ENCODE measurements at places on chromosomes 5 and 9.

- no peak for DNase-seq
Measured at GRCh38 chr5:38808666-38809343, 37.0 kb upstream of the OSMR start.

- no peak for DNase-seq
Measured at GRCh38 chr9:79000230-79001002, 571.3 kb upstream of the TLE4 start.

DNA sequence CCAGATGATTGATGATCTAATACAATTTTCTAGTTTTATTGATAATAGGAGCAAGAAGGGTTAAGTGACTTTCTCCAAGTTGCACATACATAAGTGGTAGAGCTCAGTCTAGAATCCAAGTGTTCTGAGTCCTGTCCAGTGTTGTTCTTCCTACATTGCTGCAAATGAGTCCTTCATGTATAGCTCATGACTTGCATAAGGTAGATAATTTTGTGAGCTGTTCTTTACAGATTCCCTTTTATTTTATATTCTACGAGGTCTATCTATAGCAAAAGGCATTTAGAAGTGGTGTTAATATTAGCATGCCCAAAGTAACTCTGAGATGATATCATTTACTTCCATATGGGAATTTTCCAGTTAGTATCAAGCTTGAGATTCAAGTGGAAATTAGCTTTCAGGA lies 20.0 kb downstream of the MRPS30 start:
- DNase-seq, result no peak

DNA sequence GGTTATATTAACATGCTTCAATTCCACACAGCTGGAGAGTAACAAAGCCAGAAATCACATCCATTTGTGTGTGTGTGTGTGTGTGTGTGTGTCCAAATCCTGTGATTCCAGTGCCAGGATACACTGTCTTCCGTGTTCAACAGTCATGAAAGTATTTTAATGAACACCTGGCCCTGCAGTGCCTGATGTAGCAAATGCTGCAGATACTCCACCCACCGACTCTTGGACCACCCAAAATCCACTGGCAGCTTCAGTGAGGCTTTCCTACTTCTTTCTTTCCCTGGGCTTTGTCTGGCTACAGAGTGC lies 13.1 kb upstream of the INSYN2B start:
- no peak for DNase-seq

- no peak for DNase-seq
Measured at GRCh38 chr5:73311291-73312110, 137.1 kb downstream of the FOXD1 start.

- no peak for DNase-seq
Measured at GRCh38 chr5:26432386-26432785, 606.0 kb downstream of the CDH9 start.

DNA sequence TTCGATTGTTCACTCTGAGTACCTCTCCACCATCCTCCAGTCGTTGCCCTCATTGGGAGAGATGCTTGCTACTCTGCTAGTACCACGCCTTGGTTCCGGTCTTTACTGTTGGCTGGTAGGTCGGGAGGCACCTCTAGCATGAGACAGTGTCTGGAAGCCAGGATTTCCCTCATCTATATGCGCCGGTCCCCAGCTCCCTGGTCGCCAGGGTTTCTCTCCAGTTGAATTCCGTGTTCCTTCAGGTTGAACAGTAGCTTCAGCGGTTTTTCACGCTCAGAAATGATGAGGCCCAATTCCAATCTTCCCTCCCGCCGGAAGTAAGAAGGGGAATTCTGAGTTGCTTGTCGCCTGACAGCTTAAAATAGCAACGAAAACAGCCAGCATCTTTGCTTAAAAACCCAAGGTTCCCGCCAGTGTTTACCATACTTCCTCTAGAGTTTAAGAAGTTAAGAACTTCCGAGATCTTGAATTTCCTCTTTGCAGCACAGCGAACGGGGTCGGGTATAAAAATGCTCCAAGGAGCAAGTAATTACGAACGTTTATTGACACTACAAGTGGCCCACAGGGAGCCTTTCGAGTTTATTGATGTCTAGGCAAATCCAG lies 1.3 kb upstream of the ST8SIA4 start:
- peak; percentile 64 for DNase-seq

DNA sequence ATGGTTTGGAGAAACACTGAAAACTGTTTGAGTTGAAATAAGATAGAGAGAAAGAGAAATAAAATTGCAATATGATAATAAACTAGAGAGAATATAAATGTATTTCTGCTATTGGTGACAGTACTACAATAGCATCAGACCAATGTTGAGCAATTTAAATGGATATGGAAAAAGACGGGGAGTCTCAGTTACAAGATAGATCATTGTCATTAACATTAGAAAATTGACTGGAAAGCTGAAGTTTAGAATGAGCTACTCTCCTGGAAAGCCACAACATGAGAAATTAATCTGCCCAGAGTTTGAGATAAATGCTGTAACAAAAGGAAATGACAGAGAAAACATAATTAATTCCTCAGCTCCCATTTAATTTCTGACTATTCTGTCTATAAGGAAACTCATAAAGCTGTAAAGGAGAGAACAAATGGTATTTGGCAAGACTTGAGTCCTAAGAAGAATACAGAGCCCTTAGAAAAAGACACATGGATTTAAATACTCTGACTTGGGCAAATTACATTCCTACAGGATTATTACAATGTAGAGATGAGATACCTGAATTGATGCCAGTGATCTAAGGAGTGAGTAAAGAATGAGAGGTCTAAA lies 624.5 kb upstream of the CHD1 start:
- DNase-seq, result no peak

DNA sequence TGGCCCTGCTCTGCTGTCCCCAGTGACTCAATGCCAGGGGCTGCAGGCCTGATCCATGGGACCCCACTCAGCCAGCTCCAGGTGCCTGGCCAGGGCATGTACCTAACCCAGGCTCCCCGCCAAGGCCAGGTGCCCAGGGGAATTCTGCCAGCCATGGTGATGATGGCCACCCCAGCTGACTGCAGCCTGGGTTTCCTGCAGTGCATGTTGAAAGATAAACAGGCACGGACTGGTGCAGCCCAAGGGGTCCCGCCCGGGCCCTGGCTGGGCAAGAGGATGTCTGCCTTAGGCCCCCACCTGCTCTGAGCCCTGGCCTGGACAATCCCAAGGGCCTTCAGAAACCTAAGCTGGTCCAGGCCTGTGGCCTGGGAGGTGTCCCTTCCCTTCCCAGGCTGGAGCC lies 1.2 kb downstream of the ABCA2 start:
- no peak for DNase-seq

DNA sequence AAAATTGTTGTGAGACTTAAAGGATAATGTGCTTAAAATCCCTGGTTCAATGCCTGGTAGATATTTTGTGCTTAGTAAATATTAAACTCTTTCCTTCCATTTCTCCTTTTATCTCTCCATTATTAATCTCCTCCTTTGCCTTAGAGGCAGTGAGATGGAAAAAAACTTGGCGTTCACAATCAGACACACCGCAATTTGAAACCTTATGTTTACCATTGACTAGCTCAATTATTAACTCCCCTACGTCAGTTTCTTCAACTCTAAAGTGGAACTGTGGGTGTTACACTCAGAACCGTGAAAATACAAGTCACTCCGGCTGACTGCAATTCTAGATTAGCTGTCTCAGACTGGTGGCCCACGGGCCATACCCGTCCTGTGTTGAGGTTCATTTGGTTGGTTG lies 327.2 kb downstream of the DEPDC1B start:
- DNase-seq, result no peak

- no peak for DNase-seq
Measured at GRCh38 chr9:2389404-2389803, 232.2 kb upstream of the VLDLR start.

- no peak for DNase-seq
Measured at GRCh38 chr9:19975499-19975898, 186.7 kb upstream of the SLC24A2 start.

- no peak for DNase-seq
Measured at GRCh38 chr9:72788966-72789735, 163.7 kb downstream of the ALDH1A1 start.

DNA sequence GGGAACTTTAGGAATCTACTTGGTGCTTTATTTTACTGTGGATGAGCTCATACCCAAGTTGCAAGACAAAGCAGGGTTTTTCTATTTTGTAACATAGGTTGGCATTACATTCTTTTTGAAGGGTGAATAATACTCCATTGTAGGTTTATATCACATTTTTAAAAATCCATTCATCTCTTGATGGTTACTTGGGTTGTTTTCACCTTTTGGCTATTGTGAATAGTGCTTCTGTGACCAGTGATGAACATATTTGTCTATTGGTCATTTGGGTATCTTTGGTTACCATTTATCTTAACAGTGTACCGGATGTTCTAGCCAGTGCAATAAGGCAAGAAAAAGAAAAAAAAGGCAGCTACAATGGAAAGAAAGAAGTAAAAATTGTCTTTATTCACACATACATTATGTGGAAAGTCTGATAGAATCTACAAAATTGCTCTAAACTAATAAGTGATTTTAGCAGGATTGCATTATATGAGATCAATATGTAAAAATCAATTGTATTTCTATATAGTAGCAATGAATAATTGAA lies 40.0 kb downstream of the DENND4C start:
- DNase-seq, result no peak

DNA sequence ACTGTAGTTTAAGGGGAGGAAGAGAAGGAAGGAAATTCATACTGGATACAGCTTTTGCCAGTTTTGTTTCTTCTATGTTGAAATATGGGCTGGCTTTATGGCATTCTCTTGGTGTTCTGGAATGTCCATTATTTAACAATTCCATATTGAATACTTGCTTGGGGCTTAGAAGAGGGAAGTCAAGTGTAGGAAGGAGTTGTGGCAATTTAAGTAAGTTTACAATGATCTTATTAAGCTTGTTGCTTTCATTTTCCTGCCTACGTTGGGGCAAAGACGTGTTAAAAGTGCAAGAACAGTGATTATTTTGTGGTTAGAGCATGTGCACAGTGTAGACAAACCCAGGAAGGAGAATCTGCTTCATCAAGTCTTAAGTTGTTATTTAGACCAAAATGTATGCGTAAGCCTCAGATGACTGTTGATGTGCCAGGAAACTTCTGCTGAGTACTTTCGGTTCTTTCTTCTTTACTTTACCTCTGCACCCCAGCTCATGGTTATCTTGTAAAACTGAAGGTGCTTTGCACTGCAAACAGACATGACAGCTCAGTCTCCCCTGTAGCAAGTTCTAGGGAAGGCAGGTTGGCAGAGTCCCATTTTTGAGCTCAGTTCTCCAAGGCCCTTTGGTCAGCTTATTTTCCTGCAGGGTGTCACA lies 75.8 kb downstream of the F2RL2 start:
- peak; percentile 91 for DNase-seq

DNA sequence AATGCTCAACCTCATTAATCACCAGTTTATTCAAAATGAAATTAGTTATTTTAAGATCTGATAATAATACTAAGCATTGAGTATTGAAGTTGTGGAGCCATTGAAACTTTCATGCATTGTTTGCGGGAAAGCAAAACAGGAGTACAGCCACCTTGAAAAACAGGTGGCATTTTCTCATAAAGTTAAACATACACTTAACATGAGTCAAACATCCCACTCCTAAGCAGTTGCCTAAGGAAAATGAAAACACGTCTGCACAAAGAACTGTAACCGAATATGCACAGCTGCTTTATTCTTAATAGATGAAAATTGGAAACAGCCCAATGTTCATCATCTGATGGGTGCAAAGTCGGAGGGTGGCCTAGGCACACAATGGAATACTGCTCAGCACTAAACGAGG lies 177.3 kb downstream of the IRX2 start:
- no peak for DNase-seq

- no peak for DNase-seq
Measured at GRCh38 chr9:93263334-93264229, 79.6 kb downstream of the WNK2 start.

- no peak for DNase-seq
Measured at GRCh38 chr9:95670122-95670521, 153.4 kb upstream of the PTCH1 start.

GRCh38 chr5:17381932-17382331 lies 116.1 kb upstream of the TAF11L2 start:
- peak; percentile 2 for DNase-seq

DNA sequence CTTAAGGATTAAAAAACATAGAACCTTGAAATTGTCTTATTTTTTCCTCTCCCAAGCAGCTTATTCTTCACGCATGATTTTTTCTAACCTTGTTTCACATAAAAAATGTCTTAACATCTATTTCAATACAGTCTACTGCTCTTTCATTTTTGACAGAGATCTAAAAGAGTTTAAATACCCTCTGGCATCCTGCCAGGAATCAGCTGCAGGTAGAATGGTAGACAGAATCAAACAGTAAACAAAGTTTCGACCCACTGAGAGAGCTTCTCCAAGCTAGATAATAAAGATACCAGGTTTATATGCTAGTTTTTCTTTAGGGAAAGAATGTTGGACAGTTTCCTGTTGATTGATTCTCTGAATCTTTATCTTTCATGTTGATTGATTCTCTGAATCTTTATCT lies 555.8 kb upstream of the CDH9 start:
- DNase-seq, result no peak

DNA sequence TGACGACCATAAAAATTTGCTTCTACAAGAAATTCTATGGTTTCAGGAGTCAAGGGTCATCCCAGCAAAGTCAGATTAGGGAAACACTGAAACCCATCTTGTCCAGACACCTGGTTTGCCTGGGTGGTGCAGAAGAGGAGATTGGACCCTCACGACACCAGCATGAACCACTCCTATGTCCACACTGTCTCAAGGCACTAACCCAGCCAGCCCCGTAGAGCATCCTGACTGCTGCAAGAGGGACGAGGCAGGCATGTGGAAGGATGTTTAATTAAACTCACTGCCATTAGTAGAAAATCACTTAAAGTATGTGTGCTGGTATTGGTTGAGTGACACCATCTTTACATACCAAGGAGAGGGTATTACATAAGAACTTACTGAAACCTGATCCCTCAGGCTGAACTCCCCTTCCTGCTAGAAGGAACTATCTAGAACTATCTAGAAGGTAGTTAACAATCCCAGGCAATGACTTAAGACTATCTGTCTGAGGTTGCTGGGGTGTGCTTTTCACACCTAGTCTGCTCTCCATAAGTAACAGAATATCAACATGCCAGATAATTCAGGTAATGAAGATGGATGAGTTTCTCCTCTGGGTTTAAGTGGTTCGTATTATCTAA lies 93.6 kb downstream of the SEMA6A start:
- no peak for DNase-seq

- DNase-seq, result no peak
Measured at GRCh38 chr5:170315154-170315553, 17.6 kb upstream of the LCP2 start.

DNA sequence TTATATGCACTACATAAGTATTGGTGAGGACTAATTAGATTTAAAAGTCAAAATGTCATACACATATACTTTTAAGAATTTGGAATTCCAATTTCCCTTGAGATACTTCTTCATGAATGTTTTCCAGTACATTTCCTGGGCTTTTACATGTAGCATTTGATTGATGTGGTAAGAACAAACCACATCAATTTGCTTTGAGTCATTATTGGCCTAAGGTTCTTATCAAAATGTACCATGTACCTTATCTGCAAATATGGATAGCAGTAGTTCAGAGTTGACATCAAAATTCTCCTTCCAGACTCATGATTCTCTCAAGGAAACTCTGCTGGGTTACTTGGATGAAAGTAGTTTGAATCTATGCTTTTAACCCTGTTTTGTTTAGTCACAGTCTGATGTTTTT lies 2.5 kb downstream of the CAST start:
- peak; percentile 57 for DNase-seq

GRCh38 chr9:81605170-81605670 lies 84.1 kb downstream of the TLE1 start:
- no peak for DNase-seq

Measured in CD4-positive, alpha-beta T cell treated with Interleukin-4 for 4 hours (primary cell).